ENCODE measurements at places on chromosomes 7 and 10. TPM values are rescaled to one million over a fixed set of nuclear protein-coding genes. Genes with fewer than 3 reads are reported as not detected.

Gene ZNF735
- not detected for total RNA-seq

Gene RSPH10B2
- not detected for total RNA-seq

Gene AASS
- total RNA-seq, result 37.1 TPM

Gene GARS1
- total RNA-seq, result 45.3 TPM

Gene CYP26C1
- total RNA-seq, result not detected

Gene ITIH5
- 67.9 TPM for total RNA-seq

Gene FEZF1
- total RNA-seq, result not detected

Gene OR6B1
- total RNA-seq, result not detected

Gene ELFN1
- total RNA-seq, result 4.3 TPM

Gene GDF2
- not detected for total RNA-seq

Gene MYL10
- 20.9 TPM for total RNA-seq

Gene ZNF804B
- not detected for total RNA-seq

Gene TMEM178B
- total RNA-seq, result 2.5 TPM

Gene MET
- 23.3 TPM for total RNA-seq

Gene ANKRD1
- total RNA-seq, result 123 TPM

Gene GJD4
- 0.21 TPM for total RNA-seq

Gene ENTPD7
- 9.7 TPM for total RNA-seq

Gene CHCHD2
- total RNA-seq, result 268 TPM

Gene ACADSB
- 24.7 TPM for total RNA-seq

Gene HTR5A
- not detected for total RNA-seq

Gene IFIT1B
- total RNA-seq, result 0.92 TPM

Gene PLPP4
- total RNA-seq, result not detected

Gene CTTNBP2
- total RNA-seq, result 13.1 TPM

Gene LEP
- not detected for total RNA-seq

Gene GRM8
- total RNA-seq, result 0.41 TPM

Gene CAMK2G
- 37.7 TPM for total RNA-seq

Gene CLDN3
- total RNA-seq, result 9.9 TPM

Gene CHN2
- total RNA-seq, result 7.6 TPM

Gene PITX3
- total RNA-seq, result 3.2 TPM

Gene POMZP3
- total RNA-seq, result 1.0 TPM

Gene TEX36
- not detected for total RNA-seq

Gene PROSER2
- 8.6 TPM for total RNA-seq

Gene ZNF777
- 5.3 TPM for total RNA-seq

Gene PNLIP
- total RNA-seq, result 1.8 TPM

Gene SLC13A4
- not detected for total RNA-seq

Gene ARHGEF5
- total RNA-seq, result 7.4 TPM

Gene NPY4R2
- total RNA-seq, result not detected

Gene HOXA9
- not detected for total RNA-seq

Gene ZMIZ1
- total RNA-seq, result 31.6 TPM

Gene GNAT3
- 4.0 TPM for total RNA-seq

Gene ZNF22
- 45.0 TPM for total RNA-seq

Gene SPAM1
- not detected for total RNA-seq

Gene GPC2
- 5.7 TPM for total RNA-seq

Gene SMO
- 37.1 TPM for total RNA-seq

Gene PRR15
- total RNA-seq, result 0.31 TPM

Gene MCU
- 108 TPM for total RNA-seq

Gene TPK1
- total RNA-seq, result 4.3 TPM

Gene CLRN3
- not detected for total RNA-seq

Gene SPDYE18
- total RNA-seq, result not detected

Gene PAPOLB
- total RNA-seq, result 0.10 TPM

Gene GJC3
- not detected for total RNA-seq

Gene CPN1
- not detected for total RNA-seq

All from tongue (tissue), 3 donors.